ENCODE measurements at places on chromosomes 3 and 15.

GRCh38 chr3:144390786-144391185, 419.2 kb downstream of the DIPK2A start:
- DNase-seq, result no peak

GRCh38 chr3:131596884-131597283, 94.1 kb upstream of the MRPL3 start:
- DNase-seq, result no peak

- no peak for DNase-seq
Observed at GRCh38 chr15:57298843-57299550, 77.3 kb upstream of the CGNL1 start.

DNA sequence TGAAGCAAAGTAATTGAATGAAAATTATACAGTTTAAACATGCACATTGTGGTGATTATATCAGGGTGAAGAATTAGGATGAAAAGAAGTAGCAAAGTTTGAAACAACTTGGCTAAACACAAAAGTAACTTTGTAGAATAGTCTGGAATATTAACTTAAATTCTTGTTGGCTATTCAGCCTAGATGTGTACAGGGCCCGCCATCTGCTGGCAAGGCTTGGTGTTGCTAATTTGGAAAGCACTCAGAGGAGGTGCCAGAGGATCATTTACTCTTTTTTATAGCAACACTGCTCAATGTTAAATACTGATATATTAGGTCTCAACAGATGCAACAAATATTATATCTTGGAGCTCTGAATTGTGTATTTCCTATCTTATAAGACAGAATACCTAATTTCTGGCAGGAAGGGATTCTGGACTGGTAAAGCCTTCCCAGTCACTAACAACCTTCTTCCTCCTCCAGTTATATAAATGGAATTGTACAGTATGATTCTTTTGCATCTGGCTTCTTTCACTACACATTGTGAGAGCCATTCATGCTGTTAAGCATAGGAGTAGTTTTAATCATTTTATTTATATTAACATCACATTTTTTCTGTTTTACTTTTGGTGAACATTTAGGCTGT, 36.1 kb downstream of the TTC23 start:
- DNase-seq, result peak; percentile 67

DNA sequence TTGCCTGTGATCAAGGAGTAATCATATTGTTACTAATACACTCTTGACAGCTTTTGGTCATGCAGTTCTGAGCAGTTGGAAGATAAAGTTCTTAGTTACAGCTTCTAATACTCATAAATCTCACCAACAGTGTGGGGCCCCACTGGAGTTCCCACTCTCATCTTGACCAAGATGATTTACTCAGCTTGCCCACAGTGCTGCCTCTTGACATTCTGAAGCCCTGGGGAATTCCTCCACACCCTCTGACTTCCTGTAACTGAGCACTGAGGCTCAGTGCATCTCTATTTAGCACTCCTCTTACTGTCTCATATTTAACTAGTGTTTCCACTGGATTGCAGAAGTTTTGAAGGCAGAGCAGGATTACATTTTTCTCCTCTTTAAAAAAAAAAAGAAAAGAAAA, 1.9 kb upstream of the ARL6IP5 start:
- DNase-seq, result peak; percentile 62

- DNase-seq, result no peak
Observed at GRCh38 chr3:86645756-86646155, 345.2 kb downstream of the VGLL3 start.

DNA sequence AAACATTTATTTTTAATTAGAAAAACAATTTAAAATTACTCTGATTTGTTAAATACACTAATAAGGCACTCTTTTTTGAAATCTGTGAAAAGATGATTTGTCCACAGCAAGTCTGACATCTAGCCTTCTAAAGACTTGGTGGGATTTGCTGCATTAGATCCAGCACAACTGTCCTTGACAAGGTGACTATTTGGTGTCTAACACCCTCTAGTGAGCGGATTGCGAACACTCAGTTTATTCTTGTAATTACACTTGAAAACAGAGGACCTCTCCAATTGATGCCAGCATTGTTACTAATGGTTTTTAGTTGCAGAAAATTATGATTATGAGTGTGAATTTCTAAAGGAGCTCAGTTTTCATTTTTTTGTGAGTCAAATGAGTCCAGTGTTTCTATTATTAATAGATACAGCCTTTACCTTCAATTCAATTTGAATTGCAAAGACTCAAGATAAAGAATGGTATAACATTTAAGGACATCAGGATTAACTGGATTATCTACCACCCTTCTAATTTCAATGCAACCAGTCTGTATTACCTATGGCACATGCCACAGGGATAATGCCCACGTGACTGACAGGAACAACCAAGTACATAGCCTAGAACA, 29.7 kb upstream of the STRIT1 start:
- DNase-seq, result peak; percentile 34

DNA sequence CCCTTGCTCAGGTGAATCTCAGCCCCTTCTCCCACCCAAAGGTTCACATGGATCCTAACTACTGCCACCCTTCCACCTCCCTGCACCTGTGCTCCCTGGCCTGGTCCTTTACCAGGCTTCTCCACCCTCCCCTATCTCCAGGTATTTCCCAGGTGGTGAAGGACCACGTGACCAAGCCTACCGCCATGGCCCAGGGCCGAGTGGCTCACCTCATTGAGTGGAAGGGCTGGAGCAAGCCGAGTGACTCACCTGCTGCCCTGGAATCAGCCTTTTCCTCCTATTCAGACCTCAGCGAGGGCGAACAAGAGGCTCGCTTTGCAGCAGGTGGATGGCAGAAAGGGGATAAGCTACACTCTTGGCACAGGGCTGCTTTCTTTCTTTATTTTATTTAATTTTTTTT, 4.5 kb downstream of the FAM131A start:
- DNase-seq, result no peak

- DNase-seq, result no peak
Observed at GRCh38 chr15:70242951-70243685, 145.4 kb upstream of the TLE3 start.

DNA sequence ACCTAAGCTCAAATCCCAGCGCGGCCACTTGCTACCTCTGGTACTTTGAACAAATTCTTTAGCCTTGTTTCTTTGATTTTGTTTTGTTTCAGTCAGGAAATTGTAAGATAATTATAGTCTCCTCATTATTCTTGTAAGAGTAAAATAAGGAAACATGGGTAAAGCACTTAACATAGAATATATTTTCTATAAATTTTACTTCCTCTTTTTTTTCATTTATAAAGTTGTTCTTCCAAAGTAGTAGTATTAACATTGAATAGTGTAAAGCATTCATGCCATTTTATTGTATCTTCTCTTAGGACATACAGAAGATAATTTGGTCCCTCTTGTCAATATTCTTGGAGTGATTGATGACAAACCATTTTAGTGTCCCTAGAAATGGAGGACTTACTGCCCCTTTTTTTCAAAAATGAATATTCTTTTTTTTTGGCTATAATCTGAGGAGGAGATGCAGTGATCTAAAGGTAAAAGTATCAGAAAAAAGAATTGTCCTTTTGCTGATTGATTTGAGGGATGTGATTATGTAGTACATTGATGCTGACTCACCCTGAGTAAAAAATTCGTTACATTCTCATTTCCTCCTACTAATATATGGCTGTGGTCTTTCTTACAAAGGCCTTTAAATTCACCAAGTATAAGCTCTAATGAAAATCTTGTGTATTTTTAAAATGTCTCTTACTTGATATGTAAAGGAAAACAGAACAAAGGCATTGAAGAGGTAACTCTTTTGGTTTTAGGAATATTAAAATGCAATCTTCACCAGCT, 51.0 kb downstream of the ALCAM start:
- no peak for DNase-seq

GRCh38 chr15:72249142-72249810, 18.3 kb upstream of the PKM start:
- DNase-seq, result no peak

DNA sequence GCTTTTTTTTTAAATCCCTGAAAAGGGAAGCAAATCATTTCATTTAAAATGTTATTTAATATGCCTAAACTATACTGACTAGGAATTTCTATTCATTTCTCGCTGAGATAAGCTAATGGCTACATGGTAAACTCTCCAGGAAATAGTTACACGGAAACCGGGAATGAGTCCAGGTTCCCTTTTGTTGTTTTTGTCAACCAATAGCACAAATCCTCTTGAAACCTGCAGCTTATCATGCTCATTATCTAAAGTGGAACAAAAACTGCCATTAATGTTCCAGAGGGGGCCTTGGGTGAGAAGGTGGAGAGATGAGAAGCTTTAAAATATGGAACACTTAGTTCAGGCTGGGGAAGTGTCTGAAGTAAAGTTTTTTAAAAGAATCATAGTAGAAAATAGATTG, 113.5 kb upstream of the ALCAM start:
- DNase-seq, result no peak

GRCh38 chr3:14598143-14598569, 53.4 kb upstream of the CCDC174 start:
- DNase-seq, result peak; percentile 53

GRCh38 chr3:14318646-14319045, 83.8 kb upstream of the SLC6A6 start:
- no peak for DNase-seq

- no peak for DNase-seq
Observed at GRCh38 chr15:62809115-62809967, 233.2 kb upstream of the TPM1 start.

GRCh38 chr15:68536331-68537095, 42.3 kb upstream of the CORO2B start:
- DNase-seq, result no peak

- peak; percentile 22 for DNase-seq
Observed at GRCh38 chr3:107574650-107575049, 51.9 kb downstream of the BBX start.

- DNase-seq, result no peak
Observed at GRCh38 chr15:34018021-34018645, 20.9 kb downstream of the AVEN start.

- DNase-seq, result peak; percentile 55
Observed at GRCh38 chr15:80160570-80161156, 7.9 kb downstream of the FAH start.

GRCh38 chr3:52453496-52454249, at the start of gene TNNC1:
TSS of gene TNNC1 (minus strand) at chr3:52454041. CDS start at chr3:52454015, 26 bp downstream.
- no peak for DNase-seq

Measured in GM10248 (cell line).